ENCODE measurements at places on chromosomes 7 and 10.
A peak's percentile ranks its signal among the peaks of the same experiment; 100 is the strongest.

DNA sequence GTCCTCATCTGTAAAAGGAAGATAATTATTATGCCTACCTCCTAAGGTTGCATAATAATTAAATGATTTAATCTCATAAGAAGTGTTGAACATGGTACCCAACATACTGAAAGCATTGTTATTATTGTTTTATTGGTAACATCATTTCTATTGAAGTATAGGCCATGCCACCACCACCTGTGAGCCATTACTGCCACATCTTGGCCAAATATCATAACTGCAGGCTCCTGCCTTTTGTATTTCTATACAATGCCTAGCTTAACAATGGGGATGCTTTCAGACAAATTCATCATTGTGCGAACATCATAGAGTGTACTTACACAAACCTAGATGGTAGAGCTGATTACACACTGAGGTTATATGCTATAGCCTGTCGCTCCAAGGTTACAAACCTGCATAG is 61.1 kb upstream of the NPSR1 start:
- peak; percentile 35 for DNase-seq

- DNase-seq = no peak
Observed at GRCh38 chr10:126565871-126566270, 104.6 kb downstream of the C10orf90 start.

DNA sequence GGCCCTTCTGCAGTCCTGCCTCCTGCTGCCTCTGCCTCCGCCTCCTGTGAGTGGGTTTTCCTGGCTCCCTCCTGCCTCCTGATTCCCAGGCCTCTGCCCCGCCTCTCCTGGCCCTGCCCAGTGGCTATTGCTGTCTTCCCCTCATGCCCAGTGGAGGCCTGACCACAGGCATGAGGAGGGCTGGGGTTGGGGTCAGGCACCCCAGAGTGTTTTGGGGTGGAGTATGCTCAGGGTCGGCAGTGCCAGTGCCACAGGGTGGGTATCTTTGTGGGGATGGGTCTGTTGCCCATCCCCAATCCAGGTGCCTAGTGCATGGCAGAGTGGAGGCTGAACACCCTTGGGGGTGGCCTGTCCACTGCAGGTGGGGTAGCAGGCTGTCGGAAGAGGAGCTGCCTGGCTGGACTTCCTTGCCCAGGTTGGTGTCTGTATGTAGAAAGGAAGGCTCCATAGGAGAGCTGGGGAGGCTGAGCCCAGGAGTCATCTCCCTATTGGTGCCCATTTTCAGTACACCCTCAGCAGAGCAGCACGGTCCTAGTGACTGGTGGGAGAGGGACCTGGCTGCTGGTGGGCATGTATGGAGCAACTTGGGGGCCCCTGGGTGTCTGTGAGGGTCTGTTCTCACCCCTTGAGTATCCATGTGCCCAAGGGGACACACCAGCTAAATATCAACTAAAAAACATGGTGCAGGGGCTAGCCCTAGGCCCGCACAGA is 62.2 kb downstream of the ARHGAP22 start:
- DNase-seq = no peak

- DNase-seq = peak; percentile 71
Observed at GRCh38 chr10:101901340-101901739, 57.7 kb upstream of the KCNIP2 start.

GRCh38 chr10:75568450-75569130 is 137.2 kb downstream of the LRMDA start:
- no peak for DNase-seq

DNA sequence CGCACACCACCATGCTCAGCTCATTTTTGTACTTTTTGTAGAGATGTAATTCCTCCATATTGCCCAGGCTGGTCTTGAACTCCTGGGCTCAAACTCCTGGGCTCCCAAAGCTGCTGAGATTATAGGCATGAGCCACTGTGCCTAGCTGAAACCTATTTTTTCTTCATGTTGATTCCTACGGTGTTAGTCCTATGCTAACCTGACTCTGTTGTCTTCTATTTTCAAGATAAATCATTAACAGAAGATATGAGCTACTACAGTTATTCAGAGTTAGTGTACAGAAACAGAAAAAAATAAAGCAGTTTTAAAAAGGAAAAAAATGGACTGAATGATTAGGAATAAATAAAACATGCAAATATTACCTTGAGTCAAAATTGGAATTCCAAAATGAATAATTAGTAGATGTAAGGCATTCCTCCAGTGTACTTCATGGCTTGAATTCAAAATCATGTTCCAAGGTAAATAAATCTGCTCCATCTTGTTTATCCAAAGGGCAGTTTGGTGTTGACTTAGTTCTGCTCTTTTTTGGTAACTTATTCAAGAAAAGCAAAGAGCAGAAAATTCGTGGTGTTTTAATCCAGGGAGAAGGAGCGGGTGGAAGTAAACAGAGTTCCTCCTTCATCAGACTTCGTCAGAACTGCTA is 185.8 kb downstream of the CACNB2 start:
- DNase-seq = no peak

GRCh38 chr10:8584666-8585065 is 530.2 kb downstream of the GATA3 start:
- DNase-seq = no peak

- no peak for DNase-seq
Observed at GRCh38 chr7:71753956-71754664, 622.2 kb downstream of the GALNT17 start.

GRCh38 chr10:53765311-53765710 is 992.7 kb upstream of the MBL2 start:
- no peak for DNase-seq

- DNase-seq = no peak
Observed at GRCh38 chr10:70380350-70381135, 1.9 kb downstream of the LRRC20 start.

DNA sequence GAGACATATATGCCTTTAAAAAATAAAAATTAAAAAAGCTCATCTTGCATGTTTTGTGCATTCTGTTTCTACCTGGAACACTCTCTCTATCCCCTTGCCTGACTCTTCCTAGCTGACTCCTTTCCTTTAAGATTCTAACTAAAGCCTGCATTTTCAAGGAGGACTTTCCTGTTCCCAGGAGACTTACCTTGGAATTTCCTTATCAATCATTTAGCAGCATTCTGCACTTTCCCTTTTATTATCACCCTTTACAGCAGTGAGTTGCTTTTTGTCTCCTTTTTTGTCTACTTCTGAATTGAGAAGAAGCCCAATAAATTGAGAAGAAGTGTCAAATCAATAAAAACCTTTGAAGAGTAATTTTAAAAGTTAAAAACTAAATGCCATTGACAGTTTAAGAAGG is 142.2 kb upstream of the TMEM196 start:
- DNase-seq = no peak

- no peak for DNase-seq
Observed at GRCh38 chr10:29316308-29317026, 27.6 kb downstream of the LYZL1 start.

DNA sequence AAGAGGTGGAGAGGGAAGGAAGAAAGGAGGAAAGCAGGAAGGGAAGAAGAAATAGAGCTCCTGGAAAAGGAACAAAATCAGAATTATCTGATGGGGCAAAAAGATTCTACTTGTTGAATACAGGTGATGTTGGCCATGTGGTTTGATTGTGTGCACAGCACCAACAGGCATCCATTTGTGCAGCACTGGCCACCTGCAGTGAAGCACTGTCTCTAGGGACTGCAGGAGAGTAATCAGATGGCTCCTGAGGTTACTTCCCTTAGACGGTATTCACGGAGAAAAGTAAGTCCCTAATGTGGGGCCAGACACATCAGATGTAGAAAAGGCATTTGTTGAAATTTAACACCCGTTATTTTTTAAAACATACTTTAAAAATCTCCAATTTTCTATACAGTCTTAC is 135.3 kb upstream of the VIPR2 start:
- DNase-seq = peak; percentile 48
